GF-D8 (cell line): ENCODE measurements at places on chromosomes 1 and 21.
A peak's percentile ranks its signal among the peaks of the same experiment; 100 is the strongest.

DNA sequence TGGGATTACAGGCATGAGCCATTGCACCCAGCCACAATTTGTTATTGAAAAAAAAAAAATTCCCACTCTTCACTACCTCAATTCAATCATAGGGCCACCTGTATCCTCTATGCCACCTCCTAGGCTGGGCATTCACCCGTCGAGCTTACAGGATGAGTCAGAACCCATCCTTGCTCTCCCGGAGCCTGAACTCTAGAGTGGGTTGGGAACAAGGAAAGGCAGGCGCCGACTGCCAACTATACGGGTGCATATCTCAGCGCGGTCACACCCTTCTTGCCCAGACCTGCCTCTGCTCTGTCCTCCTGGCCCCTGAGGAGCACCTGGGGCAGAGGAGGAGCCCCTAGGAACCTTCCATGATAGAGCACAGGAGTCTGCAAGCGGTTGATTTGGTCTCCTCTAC, 21.4 kb upstream of the LBR start:
- no peak for DNase-seq

GRCh38 chr1:202642619-202643291, 67.5 kb downstream of the SYT2 start:
- no peak for DNase-seq

- DNase-seq: no peak
Observed at GRCh38 chr1:112342558-112342957, 53.5 kb upstream of the CTTNBP2NL start.

GRCh38 chr1:185309566-185309965, 7.5 kb downstream of the IVNS1ABP start:
- DNase-seq: no peak

DNA sequence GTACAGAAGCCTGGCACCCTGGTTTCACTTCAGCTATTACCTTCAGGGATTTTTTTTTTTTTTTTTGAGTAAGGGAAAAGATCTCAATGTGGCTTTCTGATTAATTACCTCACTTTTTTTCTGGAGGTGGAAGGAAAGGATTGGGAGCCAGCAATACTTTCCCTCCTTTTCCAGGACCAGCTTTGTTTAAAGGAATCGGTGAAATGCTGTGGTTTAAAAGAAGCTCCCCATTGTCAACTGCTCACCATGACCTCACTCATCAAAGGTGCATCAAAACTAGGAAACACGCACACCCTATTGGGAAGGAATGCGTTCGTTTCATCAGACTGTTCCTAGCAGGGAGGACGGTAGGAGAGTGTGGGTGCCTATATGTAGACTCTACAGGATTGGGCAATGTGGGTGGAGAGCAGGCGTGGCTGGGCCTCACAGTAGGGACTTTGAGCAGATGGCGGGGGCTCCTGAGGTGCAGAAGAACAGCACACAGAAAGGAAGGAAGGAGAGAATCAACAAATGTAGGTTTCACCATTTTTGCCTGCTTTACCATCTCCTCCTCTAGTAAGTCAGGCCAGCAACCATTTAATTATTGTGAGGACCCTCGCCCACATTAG, 13.0 kb downstream of the PHGDH start:
- no peak for DNase-seq

GRCh38 chr21:42258150-42258884, 39.4 kb downstream of the ABCG1 start:
- peak; percentile 10 for DNase-seq

- DNase-seq: no peak
Observed at GRCh38 chr1:18861082-18861481, 1.6 kb upstream of the TAS1R2 start.

GRCh38 chr1:248923352-248924338, 17.6 kb downstream of the PGBD2 start:
- DNase-seq: no peak

- DNase-seq: no peak
Observed at GRCh38 chr1:180112984-180113647, 41.6 kb upstream of the QSOX1 start.

DNA sequence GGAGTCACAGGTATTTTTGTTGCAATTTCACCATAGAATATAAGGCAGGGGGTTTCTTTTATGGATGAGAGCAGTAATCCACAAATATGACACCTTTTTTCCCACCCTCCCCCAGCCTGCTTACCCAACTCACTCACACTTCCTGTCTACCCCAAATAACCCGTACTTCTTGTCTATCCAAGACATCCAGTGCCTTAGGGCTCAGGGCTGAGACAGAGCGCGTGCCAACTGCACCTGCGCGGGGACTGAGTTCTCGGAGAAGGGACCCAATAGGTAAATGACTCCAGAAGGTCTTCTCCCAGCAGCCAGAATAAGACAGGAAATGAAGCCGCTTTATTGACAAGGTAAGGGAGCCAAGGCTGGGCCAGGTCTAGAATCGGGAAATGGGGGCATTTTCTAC, 369.1 kb downstream of the SIPA1L2 start:
- no peak for DNase-seq

GRCh38 chr1:154557939-154558719, at the start of gene UBE2Q1:
UBE2Q1 (minus strand) TSS chr1:154558662; CDS start chr1:154558553, 109 bp downstream.
- no peak for DNase-seq

GRCh38 chr21:42388740-42389448, 7.0 kb downstream of the TMPRSS3 start:
- DNase-seq: no peak

DNA sequence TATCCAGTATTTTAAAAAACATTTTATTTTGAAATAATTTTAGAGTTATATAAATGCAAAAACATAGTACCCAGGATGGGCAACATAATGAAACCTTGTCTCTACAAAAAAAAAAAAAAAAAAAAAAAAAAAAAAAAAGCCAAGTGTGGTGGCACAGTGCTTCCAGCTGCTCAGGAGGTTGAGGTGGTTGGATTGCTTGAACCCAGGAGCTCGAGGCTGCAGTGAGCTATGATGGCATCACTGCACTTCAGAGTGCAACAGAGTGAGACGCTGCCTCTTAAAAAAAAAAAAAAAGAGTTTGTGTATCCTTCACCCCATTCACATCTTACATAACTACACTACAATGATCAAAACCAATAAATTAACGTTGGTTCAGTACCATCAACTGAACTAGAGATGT, 115.6 kb upstream of the KIF26B start:
- no peak for DNase-seq

- no peak for DNase-seq
Observed at GRCh38 chr1:194809665-194810064, 1623.3 kb upstream of the B3GALT2 start.

DNA sequence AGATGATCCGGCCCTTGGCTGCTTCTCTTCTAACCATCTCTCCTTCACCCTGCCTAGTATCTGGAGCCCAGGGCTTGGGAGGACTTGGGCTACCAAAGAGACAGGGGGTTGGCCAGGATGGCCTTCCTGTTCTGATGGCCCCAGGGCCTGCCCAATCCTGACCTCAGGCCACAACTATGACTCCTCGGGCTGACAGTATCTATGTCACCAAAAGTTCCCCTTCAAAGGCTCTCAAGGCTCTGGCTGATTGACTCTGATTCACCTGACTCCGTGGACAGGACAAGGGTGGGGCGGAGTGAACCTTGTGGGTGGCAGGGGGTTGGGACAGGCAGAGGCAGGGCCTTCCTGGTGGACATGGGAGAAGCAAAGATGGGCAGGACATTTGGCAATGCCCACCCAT, 12.7 kb downstream of the MEF2D start:
- DNase-seq: no peak

DNA sequence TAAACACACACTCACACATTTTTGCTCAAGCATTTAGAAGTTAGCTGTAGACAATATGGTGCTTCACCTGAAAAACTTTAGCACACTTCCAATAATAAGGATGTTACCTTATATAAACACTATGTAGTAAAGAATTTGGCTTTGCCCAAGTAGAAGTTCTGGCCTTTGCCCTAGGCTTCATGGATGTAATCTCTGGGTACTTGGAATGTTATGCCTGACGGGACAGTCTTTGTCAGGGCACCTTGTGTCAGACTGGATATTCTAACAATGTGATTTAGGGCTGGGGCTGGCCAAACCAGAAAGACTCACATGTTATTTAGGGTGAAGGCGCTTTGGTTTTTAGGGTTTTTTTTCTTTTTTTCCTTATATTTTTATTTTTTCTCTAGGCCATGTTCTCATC, 34.8 kb upstream of the TRIM33 start:
- DNase-seq: no peak

- DNase-seq: no peak
Observed at GRCh38 chr1:32991819-32992488, 27.3 kb upstream of the RNF19B start.

- DNase-seq: no peak
Observed at GRCh38 chr1:153444078-153444477, 16.4 kb downstream of the S100A7 start.

- DNase-seq: no peak
Observed at GRCh38 chr1:92882819-92883218, 51.0 kb downstream of the RPL5 start.

DNA sequence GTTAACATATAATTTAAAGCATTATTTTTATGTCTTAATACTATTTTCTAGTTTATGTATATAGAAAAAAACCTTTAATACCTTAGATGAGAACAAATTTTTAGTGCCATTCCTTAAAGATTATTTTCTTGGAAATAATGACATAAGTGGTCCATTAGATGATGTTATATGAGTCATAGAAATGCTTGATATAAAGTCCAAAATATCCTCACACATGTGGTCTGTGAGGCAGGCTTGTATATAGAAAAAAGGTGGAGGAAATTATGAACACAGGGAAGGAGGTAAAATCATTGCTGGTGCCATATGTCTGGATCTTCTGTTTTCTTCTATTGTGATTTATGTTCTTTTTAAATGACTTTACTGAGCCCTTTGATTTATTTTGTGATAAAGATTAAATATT, 79.3 kb downstream of the MAP3K7CL start:
- no peak for DNase-seq

DNA sequence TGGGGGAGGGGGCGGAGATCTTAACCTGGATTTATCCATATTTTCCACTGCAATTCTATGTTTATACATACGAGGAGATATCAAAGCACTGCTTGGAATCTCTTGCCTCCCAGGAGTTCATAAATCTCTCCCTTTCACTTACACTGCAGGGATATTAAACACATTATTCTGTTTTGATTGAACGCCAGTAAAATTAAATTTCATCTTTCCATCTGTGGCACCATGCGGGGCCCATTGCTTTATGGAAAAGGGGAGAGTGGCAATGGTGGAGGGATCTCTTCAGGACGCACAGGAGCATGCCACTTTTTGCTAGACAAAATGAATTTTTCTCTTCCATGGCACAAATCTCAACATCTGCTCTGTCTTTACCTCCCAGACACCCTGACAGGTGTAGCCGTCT, 648.0 kb upstream of the PLXNA2 start:
- no peak for DNase-seq

DNA sequence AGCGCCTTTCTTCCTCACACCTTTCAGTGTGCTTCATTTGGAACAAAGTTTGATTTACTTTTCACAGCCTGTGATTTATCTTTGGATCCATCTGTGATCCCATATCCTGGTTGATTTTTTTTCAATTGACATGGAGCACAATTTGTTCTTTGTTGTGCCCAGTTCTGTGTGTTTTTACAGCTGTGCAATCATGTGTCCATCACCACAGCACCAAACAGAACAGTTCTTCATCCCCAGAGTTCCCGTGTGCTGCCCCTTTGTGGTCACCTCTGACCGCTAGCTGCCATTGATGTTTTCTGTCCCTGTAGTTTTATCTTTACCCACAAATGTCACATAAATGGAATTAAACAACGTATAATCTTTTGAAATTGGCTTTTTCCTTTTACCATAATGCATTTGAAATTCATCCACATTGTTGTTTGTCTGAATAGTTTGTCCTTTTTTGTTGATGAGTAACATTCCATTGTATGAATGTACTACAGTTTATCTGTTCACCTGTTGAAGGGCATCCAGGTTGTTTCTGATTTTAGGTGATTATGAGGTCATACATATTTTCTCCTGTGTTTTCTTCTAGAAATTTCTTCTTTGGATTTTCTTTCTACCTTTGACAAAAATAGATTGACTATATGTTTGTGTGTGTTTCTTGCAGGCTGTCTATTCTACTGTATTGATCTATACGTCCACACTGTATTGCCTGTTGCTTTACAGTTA, 17.4 kb downstream of the MIGA1 start:
- DNase-seq: no peak

DNA sequence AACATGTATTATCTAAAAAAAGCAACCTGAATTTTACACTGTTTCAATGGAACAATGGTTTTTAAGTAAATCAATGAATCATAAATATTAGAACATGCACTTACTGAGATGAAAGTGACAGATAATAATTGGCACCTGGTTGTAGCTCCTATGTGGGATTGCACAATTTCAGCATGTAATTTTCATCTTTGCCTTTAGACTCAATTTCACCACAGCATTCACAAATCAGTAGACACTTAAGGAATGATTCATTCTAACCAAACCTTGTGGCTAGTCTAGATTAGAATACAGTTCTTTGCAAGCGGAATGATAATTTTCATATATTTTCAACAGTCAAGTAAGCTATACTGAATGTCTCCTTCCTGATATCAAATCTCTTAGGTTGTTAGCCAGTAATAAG, 853.4 kb downstream of the KCNT2 start:
- DNase-seq: no peak

GRCh38 chr1:82079607-82080006, 278.9 kb downstream of the ADGRL2 start:
- no peak for DNase-seq

- no peak for DNase-seq
Observed at GRCh38 chr1:54305906-54306514, 100.2 kb downstream of the SSBP3 start.

GRCh38 chr1:112881742-112882127, 74.3 kb downstream of the SLC16A1 start:
- DNase-seq: no peak

DNA sequence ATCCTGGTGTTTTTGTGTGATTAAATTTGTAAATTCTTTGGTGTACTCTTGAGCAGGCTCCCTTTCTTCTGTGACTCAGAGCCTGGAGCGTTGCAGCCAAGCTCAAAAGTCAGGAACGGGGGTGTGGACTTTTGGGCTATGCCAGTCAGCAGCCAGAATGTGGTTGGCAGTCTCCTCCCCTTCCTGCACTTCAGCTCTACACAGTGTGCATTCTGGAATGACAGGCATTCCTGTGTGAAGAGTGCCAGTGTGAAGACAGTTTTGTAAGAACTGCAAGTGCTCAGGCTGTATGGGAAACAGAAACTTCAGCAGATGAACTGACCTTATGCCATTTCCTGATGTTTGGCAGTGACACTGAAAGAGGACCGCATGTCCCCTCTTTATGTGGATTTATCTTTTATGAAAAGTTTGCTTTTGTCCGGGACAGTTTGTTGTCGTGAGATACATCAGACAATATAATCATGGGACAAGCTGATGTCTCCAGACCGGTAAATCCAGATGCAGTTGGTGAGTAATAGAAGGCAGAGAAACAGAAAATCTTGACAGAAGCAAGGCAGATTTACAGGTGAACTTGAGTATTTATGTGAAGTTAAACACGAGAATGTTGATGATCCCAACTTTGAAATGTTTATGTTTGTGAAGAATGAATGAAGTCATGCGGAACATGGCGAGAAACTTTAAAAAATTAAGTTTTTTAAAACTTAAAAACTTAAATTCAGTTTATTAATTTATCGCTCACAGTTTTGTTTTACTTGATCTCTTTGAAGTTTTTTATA, 67.7 kb upstream of the RCC1 start:
- peak; percentile 89 for DNase-seq

- DNase-seq: no peak
Observed at GRCh38 chr1:32666901-32667566, 16.0 kb downstream of the RBBP4 start.

GRCh38 chr1:162302306-162303003, 74.2 kb downstream of the SPATA46 start:
- no peak for DNase-seq

- DNase-seq: no peak
Observed at GRCh38 chr1:71557138-71557537, 476.3 kb upstream of the ZRANB2 start.
